ENCODE measurements at places on chromosomes 1 and 21. TPM values are rescaled to one million over a fixed set of nuclear protein-coding genes. Genes with fewer than 3 reads are reported as not detected.

RAB25 gene
- polyA plus RNA-seq: 61.7 TPM

MPL gene
- 1.0 TPM for polyA plus RNA-seq

DNAH14 gene
- 20.2 TPM for polyA plus RNA-seq

- DNase-seq: no peak
Observed at GRCh38 chr21:41792711-41793110, 25.9 kb upstream of the RIPK4 start.

GRCh38 chr1:60280819-60281218, 207.2 kb upstream of the C1orf87 start:
- DNase-seq: no peak

- no peak for DNase-seq
Observed at GRCh38 chr1:66439031-66439740, 94.8 kb upstream of the SGIP1 start.

DNA sequence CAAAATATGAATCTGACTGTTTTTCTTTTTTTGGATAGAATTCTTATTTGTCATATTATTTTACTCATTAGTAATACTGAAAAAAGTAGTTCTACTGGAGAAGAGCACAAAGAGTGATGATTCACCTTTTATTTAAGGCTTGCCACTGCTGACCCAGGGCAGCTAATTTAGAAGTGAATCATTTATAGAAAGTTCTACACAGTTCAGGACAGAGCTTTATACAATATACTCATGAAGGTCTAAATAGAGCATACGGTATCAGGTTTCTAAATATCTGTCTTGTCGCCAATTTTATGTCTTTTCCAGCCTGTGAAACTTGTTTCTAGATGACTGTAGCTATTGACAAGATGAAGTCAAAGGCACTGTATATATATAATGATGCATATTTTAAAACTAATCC, 25.0 kb downstream of the GIPC2 start:
- DNase-seq: no peak

- DNase-seq: peak; percentile 82
Observed at GRCh38 chr1:13948888-13949391, 249.0 kb downstream of the PRDM2 start.

Measured in left lung (tissue), 14 donors.